ENCODE measurements at places on chromosomes 11 and 22. TPM values are rescaled to one million over a fixed set of nuclear protein-coding genes. Genes with fewer than 3 reads are reported as not detected.

The CCDC87 gene
- 1.3 TPM for total RNA-seq

The SMIM35 gene
- total RNA-seq = not detected

The PLA2G3 gene
- total RNA-seq = not detected

The B3GAT3 gene
- 82.8 TPM for total RNA-seq

The ARHGAP1 gene
- total RNA-seq = 28.7 TPM

GRCh38 chr11:134581121-134581626, 169.1 kb upstream of the B3GAT1 start:
- no peak for DNase-seq

DNA sequence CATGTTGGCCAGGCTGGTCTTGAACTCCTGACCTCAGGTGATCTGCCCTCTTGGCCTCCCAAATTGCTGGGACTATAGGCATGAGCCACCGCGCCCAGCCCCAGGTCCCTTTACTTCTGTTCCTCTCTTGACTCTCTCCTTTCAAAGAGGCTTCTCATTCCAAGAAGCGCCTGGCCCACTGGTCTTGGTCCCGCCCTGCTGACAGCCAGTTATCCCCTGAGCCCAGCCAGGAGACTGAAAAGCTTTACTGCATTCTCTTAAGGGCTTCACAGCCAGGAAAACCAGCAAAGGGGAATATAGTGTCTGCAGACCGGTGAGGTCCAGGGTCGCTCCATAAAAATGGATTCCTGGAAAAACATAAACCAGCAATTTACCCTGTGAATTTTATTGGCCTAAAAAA, 68.3 kb downstream of the NFAM1 start:
- DNase-seq = no peak

DNA sequence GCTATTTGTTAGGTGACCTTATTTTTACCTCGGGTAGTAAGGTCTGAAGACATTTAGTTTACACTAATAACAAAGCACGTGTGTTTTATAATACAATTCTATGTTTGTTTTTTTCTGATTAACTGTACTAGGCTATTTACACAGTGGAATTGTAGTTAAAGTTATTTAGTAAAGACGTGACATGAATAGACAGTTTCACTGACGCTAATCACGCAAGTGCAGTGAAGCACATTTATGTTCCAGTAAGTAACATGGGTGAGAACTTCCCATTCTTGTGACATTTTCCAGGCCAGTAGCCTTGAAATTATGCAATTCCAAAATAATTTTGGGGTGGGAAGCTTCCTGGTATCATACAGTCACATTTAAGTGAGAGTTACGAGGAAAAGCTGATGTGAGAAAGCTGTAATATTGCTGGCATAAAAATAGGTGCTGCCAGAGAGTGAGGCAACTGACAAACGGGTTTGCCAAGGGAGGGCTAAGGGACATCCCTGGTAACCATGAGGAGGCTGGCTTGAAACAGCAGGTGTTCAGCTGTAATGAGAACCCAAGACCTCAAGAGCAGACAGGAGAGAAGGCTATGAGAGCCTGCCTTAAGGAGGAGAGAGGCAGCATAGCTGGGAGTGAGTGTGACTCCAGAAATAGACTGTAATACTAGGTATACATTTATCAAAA, 378.8 kb downstream of the DCDC1 start:
- no peak for DNase-seq

GRCh38 chr11:34208266-34209135, 103.1 kb downstream of the NAT10 start:
- no peak for DNase-seq

GRCh38 chr11:44610186-44610955, 44.9 kb downstream of the CD82 start:
- no peak for DNase-seq

DNA sequence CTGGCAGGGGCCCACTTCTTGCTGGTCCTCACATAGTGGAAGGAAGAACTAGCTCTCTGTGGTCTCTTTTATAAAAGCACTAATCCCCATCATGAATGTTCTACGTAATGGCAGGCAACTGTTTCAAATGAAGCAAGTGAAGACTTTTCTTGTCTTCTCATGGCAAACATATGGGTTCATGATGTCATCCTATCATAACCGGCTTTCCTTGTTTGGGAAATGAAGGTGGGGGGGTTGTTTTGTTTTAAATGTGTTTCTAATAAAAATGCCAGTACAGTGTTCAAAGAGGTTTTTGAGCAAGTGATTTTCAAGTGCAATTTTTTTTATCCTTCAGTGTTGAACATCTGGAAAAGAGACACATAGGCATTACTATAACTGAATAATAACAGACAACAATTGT, 33.4 kb downstream of the REXO2 start:
- no peak for DNase-seq

DNA sequence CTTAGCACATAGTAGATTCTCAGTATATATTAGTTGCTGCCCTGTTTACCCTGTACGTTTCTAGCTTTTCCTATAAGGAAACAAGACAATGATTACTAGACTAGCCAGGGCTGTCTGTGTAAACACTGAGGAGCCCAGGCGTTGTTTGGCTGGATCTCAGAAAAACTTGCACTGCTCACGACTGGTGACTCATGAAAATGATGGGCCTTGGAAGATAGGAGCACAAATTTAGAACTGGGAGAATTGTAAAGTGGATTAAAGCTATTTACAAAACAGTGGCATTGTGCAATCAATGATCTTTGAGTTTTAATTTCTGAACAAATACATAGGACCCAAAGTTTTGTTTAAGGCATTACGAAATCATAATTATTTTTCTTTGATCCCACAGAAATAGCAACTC, 276.9 kb downstream of the FAM76B start:
- no peak for DNase-seq

DNA sequence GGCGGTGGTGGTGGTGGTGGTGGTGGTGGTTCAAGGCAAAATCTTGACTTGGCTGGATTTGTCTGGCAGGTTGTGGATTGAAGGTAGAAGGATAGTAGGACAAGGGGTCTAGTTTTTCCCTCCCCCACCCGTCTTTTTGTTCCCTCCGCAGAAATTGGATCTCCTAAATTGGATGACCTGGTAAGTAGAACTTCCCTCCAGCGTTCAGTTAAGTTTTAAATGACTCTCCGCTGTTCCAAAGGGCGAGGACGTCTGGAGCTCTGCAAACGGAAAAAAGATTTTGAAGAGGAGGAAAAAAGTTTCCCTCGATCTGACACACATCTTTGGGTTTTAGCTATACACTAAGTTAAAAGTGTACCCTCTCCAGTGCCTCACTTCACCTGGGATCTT, 422 bp upstream of the LGR4 start:
- DNase-seq = peak; percentile 59

GRCh38 chr11:17185938-17186337, 21.8 kb downstream of the PIK3C2A start:
- DNase-seq = no peak
